Mesendoderm (in vitro differentiated cells): ENCODE measurements at places on chromosomes 7 and 10.
A peak's percentile ranks its signal among the peaks of the same experiment; 100 is the strongest.

DNA sequence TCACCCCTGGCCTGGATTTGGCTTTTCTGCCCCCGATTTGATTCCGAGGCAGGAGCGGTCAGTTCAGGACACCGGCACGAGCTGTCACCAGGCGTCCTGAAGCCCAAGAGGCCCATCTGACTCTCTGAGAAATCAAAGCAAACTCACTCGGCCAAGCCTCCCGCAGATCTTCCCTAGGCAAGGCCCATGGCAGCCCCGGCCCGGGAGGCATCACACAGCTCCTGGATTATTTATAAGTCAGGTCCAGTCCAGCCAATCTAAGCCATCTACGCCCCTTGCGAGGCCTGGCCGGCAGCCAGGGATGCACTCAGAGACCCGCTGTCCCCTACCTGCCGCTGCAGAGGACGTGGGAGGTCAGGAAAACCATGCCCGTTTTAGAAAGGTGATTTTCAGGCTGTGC is 87.3 kb upstream of the DIP2C start:
- no peak for DNase-seq

- DNase-seq = no peak
These were observed 162.9 kb upstream of the CELF2 start for GRCh38 chr10:10854725-10855124.

GRCh38 chr10:17077890-17078289 is 51.7 kb downstream of the CUBN start:
- DNase-seq = no peak

GRCh38 chr7:34850681-34851080 is 186.6 kb downstream of the DPY19L1 start:
- peak; percentile 67 for DNase-seq

DNA sequence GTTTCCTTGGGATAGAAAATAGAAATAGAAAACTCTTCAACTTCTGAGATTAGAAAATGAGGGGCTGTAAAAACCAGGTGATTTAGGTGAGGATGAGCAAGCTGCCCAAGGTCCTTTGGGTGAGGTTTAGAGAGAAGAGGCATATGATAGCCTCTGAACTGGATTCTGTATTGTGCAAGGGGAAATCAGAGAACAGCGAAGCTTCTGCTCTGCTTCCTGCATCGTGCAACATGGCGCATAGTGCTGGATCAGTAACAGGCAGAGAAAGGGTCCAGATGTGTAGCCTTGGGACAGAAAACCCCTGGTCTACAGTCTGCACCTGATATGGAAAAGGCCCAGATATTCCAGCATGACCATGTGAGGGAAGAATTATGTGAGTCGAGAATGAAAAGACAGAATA is 121.7 kb downstream of the MBL2 start:
- no peak for DNase-seq

DNA sequence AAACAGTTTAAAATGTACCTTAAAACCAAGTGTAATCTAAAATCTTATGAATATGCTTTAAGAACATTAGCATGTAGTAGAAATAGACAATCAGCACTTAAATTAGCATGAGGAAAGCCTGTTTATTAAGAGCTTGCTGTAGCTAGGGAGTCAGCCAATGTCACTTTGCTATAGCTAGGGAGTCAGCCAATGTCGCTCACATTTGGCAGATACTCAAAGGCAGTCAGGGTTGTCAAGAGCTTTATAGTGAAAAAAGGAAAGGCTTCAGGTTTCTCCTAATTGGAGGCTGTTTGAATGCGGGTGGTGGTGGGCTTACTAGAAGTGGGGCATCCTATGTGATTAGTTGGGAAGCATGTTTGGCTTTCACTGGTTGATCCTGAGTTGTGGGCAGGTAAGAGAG is 226.2 kb upstream of the DGKB start:
- DNase-seq = no peak

GRCh38 chr7:140889150-140889549 is 35.6 kb downstream of the BRAF start:
- no peak for DNase-seq

DNA sequence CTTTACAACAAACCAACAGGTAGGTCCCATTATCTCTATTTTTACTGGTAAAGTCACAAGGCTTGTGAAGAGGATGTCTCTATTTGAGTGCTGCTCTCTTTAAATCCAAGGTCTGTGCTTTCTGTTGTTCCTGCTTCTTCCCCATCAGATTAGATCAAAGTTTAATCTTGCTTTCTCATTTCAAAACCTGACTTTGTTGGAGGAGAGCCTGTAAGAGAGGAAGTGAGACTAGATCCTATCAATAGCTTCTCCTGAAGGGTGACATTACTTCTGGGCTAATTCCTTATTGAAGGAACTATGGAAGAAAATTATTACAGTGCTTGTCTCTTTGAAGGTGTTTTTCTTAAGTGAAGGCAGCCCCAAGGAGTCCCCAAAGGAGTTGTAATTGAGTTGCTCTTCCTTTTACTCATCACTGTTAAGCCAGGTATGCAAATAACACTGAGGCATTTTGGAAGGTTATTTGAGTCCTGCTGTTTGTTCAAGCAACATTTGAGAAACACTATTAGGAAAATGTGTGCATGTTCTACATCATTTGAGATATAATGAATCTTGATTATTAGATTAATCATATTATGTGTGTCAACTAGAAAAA is 146.2 kb upstream of the MBL2 start:
- peak; percentile 26 for DNase-seq

DNA sequence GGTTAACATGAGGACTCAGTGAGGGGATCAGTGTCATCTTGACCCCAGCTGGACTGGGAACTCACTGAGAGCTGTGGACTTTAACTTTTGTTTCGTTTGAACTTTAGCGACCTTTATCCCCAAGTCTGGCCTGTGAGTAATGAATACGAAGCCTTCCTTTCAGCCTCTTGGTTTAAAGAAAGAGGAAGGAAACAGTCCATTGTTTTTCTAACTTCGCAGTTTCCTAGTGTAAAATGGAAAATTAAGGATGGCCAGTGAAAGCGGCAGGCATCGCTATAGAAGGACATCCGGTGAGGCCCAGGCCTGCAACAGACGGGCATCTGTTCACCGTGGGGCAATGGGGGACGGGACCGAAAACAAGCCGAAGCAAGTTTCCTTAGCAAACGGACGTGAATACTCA is 44.1 kb upstream of the ADO start:
- no peak for DNase-seq

GRCh38 chr7:80060218-80060806 is 74.3 kb upstream of the GNAI1 start:
- DNase-seq = peak; percentile 62

DNA sequence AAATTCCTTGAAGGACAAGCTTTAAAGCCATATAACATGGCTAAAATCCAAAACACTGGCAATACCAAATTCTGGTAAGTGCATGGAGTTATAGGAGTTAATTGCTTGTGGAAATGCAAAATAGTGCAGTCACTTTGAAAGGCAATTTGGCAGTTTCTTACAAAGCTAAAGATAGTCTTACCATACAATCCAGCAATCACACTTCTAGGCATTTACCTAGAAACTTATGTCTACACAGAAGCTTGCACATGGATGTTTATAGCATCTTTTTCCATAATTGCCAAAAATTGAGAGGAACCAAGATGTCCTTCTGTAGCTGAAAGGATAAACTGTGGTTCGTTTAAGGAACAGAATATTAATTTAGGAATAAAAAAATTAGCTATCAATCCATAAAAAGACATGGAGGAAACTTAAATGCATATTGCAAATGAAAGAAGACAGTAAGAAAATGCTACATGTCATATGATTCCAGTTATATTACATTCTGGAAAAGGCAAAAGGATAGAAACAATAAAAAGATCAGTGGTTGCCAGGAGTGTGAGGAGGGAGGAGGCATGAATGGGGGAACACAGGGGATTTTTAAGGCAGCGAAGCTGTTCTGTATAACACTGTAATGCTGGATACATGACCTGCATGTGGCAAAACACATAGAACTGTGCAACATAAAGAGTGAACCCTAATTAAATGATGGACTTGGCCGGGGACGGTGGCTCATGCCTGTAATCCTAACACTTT is 51.9 kb downstream of the GNAT3 start:
- no peak for DNase-seq

GRCh38 chr7:29084832-29085231 is 61.5 kb downstream of the CPVL start:
- no peak for DNase-seq

GRCh38 chr7:45699726-45700390 is 125.7 kb downstream of the ADCY1 start:
- DNase-seq = no peak

DNA sequence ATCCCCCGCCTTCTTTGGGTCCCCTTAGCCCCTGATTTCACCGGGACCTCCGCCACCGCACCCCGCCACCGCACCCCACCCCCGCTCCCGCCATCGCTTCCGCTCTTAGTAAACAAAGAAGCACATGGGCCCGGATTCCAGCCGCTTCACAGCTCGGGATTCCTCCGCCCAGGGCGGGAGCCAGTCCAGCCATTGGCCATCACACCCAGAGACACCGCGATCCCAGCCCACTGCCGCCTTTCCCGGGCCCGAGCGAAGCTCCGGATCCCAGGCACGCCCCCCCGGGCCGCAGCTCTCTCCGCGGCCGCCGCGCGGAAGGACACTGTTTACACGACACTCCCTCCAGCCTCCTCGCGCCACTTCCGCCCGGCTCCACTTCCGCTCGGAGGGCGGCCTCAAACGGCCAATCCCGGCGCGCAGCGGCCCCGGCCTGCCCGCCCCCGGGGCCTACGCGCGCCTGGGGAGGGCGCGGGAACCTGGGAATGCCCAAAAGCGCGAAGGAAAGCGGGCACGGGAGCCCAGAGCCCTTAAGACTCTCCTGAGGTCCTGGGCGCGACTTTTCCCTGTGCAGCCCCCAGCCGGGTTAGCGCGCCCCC is 679 bp downstream of the MCM7 start:
- peak; percentile 98 for DNase-seq

GRCh38 chr7:25964483-25964991 is 187.5 kb upstream of the NFE2L3 start:
- DNase-seq = no peak

DNA sequence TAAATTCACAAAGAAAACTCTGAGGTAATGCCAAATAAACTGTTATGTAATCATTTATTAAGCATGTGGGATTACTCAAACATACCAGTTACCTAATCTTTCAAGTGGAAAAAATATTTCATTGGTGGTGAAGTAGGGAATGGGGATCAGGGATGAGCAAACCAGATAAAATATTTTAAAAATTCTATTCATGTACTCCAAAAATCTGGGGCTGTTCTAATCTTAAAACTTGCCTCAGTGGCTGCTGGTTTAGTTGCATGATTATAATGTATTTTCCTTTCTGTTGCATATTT is 19.5 kb downstream of the LMOD2 start:
- no peak for DNase-seq

DNA sequence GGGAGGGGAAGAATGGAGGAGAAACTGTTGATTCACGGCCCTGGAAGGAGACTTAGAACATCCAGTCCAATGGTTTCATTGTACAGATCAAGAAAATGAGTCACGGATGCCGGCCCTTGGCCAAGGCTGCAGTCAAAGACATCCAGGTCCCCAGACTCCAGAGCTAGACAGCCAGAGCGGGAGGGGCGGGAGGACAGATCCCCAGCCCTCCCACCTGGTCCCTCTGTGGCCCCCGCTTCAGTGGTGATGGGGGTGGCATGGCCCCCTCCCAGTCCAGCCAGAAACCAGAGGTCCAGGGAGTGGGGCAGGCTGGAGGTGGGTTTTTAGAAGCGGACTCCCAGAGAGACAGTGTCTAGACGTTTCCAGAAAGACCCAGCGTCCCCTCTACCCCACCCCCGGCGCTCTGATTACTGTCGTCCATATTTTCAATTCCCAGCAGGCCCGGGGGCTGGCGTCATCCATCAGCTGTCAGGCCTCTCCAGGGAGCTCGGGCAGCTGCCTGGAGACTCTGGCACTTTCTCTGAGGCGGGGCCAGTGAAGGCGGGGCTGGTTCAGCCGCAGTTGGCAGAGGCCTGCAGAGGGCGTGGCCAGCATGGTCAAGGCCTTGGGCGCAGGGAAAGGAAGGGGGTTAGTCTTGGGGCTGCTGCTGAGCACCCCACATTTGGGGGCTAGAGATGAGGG is 8.0 kb upstream of the HSPB1 start:
- DNase-seq = peak; percentile 93

DNA sequence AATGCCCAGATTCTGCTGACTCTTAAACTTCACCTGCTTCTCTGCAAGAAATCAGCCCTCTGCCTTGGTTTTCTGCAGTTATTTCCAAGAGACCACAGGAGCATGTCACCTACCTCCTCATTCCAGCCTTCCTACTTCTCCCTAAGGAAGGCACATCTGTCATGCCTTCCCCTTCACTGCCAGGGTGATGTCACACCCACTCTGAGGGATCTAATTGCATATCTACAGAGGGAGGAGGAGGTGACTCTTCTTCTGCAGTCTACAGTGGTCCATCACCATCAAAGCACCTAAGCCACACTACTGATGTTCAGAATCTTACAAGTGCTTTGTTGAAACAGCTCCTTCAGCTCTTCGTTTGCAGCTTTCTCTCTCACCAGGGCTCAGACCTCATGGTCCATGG is 275.5 kb downstream of the FGFR2 start:
- no peak for DNase-seq

GRCh38 chr7:30252885-30253795 is 31.3 kb upstream of the ZNRF2 start:
- DNase-seq = no peak

- DNase-seq = no peak
These were observed 4.6 kb downstream of the MGAM start for GRCh38 chr7:142000244-142000643.

GRCh38 chr10:98062424-98062823 is 32.0 kb upstream of the CRTAC1 start:
- DNase-seq = peak; percentile 30

DNA sequence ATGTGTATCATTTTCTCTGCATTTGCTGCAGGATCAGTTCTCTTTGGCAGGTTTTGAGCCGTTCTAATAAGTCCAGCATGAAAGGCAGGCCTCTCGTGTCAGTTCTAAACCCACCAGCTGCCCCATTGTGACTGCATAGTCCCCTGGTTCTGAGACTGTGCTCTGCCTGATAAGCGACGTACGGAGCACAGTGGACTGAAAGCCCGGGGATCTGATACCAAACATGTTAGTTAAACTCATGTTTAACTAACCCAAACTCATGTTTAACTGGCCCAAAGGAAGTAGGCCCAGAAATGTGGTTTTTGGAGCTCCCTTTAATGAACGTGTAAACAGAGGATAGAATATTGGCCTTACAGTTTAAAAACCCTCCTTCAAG is 98.0 kb upstream of the PDCD4 start:
- no peak for DNase-seq

GRCh38 chr7:6026820-6027311 is 4.3 kb upstream of the ANKRD61 start:
- no peak for DNase-seq

GRCh38 chr7:5491251-5492019 is 67.8 kb upstream of the TNRC18 start:
- no peak for DNase-seq

- DNase-seq = no peak
These were observed 3.8 kb downstream of the KPNA7 start for GRCh38 chr7:99204078-99204477.

DNA sequence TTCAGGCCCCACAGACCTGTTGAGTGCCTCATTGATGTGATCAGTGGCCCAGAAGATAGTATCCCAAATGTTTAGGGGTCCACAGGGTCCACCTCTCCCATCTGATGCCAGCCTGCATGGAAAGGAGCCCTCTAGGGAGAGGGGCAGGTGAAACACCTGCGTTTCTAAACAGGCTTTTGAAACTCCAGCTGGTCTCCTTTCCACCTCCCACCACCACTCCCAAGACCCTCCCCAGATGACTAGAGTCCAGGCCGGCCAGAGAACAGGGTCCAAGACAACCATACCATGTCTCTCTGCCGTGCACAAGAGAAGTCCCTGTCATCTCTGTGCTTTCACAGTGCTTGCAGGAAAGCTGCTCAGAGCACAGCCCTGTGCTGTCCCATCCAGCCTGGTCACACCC is 105.0 kb upstream of the NANOS1 start:
- no peak for DNase-seq

GRCh38 chr7:30302656-30303311 is 18.4 kb downstream of the ZNRF2 start:
- DNase-seq = no peak
